D721Med (cell line): ENCODE measurements at places on chromosomes 4 and X.

DNA sequence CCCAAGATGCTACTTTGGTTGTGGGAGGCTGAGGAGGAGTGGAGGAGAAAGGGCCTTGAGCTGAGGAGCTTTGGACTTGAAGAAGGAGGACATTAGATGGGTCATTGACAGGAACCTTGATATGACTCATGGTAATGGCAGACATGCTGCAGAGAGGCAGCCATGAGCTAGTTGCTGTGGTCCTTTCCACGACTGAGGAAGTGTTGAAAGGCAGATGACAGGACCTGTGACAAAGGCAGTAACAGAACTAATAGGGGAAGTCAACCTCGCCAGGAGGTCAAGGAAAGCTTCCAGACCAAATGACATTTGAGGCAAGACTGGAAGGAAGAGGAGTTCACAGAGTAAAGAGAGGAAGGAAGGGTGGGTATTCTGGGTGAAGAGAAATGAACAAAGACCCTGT lies 7.6 kb upstream of the XPNPEP2 start:
- no peak for DNase-seq

DNA sequence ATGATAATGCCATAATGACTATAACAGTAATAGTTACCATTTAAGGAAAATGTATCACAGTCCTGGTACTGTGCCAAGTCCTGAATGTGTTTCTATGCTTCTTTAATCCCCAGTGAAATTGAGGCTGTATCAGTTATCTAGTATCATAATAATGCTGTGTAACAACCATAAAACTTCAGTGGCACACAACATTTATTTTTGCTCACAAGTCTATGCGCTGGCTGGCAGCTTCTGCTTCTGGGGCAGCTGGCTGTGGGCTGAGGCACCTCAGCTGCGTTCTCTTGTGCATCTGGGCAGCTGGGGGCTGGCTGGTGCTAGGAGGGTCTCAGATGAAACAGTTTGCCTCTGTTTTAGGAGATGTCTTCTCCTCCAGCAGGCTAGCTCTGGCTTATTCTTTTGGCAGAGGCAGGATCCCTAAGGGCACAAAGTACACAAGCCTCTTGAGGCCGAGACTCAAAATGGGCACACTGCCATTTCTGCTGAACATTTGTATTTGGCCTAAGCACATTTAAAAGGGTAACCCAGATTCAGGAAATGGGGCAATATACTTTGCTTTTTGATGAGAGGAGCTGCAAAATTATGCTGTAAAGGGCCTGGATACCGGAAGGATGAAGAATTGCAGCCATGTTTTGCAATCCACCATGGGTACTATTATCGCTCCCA lies 62.6 kb upstream of the DHX15 start:
- no peak for DNase-seq

- no peak for DNase-seq
These were observed 30.8 kb upstream of the C1GALT1C1 start for GRCh38 chrX:120660637-120661036.

GRCh38 chrX:47217121-47217851 lies 1.2 kb upstream of the CDK16 start:
- DNase-seq: no peak

GRCh38 chr4:67397031-67397430 lies 148.3 kb downstream of the CENPC start:
- DNase-seq: no peak

DNA sequence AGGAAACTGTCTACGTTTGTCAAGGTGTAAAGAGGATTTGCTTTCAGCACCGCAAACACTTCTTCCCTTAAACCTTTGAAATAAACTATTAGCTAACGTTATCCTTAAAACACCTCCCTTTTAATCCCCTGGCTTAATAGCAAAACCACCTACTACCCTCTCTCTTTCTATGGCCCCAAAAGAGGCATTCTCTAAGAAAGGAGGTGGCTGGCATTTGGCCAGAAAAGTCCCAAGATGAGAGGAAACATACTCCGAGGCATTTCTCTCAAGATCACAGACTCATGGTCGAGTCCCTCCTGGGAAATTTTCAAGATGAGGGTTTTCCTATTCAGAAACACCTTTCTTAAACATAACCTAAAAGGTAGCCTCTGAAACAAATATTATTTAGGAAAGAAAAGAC lies 60.6 kb upstream of the VCX3B start:
- DNase-seq: no peak

GRCh38 chr4:44772340-44772739 lies 46.0 kb upstream of the GNPDA2 start:
- DNase-seq: no peak

GRCh38 chr4:119746951-119747350 lies 118.3 kb upstream of the PDE5A start:
- DNase-seq: no peak

DNA sequence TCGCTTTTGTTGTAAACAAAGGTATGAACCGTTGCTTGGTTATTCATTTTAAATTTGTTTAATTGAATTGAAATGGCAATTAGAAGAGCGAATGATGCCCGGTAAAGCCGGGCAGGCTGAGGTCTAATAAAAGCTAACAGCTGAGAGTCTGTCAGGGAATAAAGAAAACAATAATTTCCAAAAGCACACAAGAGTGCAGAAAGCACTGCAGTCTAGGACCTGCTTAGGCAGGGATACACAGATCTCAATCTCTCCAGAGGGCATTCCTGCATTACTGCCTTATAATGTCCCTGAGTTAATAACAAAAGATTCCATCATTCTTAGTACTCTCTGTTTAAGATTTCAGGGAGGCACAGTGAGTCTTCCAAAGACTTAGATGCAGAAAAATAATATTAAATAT lies 27.6 kb upstream of the EMCN start:
- DNase-seq: no peak

DNA sequence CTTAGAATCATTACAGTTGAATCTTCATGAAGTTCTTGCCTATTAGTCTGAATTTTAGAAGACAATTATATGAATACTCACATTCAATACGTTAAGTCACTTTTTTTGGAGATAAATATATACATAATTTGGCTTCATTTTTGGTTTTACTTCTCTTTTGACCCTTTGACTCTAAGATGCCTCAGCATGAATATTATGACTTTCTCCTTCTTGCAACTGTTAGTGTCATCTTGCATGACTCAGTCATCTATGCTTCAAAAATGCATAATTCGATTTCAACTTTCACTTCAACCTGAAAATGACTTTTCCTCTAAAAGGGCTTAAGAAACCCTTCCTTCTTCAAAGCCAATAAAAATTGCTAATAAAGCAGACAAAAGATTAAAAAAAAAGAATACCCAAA lies 1427.5 kb downstream of the ADGRL3 start:
- no peak for DNase-seq

DNA sequence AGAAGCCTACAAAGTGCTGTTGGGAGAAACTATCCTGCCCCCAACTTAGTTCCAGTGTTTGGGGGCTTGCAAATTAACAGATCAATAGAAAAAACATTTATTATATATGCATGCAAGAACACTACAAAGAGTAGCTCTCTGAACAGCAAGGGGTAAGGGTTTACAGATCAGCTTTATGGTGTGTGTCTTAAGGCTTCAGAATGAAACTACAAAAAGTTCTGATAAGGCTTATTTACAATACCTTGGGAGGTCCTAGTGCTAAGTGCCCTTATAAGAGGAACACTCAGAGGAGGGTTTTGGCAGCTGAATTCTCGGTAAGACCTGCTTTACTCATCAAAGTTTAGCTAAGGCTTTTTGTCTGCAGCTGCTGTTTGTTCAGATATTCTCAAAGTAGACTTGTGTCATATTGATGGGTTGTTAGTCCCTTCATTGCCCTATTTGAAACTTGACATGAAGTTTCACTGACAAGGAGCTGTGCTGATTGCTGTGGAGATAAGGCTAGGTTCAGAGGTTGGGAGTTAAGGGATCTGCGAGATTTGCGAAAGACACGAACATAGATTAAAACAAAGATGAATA lies 7.7 kb downstream of the ERVMER34-1 start:
- no peak for DNase-seq

- DNase-seq: no peak
These were observed 4.5 kb downstream of the HHIP start for GRCh38 chr4:144650311-144651005.

- DNase-seq: no peak
These were observed 289.2 kb downstream of the FBXW7 start for GRCh38 chr4:152246659-152247058.

DNA sequence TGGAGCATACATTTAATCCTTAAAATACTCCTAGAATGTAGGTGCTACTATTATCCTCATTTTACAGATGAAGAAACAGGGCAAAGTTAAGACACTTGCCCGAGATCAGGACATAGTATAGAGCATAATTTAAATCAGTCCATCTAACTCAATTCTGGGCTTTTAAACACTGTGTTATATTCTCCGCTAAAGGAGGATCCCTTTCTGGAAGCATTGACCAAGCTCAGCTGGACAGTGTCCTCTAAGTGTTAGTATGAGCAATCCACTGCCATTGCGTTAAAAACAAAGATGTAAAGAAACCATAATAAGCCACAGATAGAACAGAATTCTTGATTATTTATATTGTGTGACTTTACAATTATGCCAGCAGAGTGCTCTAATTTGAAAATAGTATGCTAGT lies 207.0 kb downstream of the ARHGAP24 start:
- DNase-seq: no peak

GRCh38 chrX:148133105-148133725 lies 152.1 kb downstream of the FMR1NB start:
- no peak for DNase-seq

DNA sequence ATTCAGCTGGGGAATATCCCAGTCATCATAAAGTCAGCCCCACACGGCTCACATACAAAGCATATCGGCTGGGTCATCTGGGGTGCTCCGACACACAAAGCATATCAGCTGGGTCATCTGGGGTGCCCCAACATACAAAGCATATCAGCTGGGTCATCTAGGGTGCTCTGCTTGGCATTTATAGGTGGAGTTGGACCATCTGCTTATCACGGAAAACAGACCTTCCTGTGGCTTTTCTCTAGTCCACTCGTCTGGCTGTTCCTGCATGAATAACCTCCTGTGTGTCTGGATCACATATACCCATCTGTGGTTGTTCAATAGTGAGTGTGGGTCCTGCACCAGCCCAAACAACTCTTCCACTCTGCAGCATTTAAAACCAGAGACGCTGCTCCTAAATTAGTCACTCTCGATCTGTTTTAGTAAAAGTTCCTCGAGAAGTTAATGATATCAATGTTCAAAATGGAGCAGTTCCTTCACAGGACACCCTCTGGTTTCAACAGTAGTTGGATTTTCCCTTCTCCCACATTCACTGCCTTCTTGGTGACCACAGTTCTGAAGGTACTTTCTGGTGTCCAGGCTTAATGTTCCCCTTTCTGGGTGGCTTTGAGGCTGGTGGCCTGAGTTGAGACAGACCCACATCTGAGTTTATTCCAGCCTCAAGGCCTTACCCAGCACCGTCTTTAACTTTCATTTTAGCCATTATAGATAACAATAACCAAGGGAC lies 70.0 kb upstream of the FRG1 start:
- no peak for DNase-seq

DNA sequence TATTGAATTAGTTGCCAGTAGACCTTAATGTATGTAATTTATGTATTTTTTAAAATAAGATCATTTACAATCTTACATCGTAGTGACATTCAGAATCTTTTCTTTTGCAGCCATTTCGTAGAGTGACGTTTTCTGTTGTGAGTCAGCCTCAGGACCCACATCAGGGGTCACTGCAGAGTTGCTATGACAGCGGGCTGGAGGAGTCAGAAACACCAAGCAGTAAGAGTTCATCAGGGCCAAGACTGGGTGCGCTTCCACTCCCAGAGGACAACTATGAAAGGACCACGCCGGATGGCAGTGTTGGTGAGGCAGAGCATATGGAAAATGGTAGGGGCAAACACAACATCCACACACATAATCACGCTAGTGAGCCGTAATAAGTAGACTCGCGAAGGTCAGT lies 199.9 kb downstream of the PCDH7 start:
- no peak for DNase-seq

DNA sequence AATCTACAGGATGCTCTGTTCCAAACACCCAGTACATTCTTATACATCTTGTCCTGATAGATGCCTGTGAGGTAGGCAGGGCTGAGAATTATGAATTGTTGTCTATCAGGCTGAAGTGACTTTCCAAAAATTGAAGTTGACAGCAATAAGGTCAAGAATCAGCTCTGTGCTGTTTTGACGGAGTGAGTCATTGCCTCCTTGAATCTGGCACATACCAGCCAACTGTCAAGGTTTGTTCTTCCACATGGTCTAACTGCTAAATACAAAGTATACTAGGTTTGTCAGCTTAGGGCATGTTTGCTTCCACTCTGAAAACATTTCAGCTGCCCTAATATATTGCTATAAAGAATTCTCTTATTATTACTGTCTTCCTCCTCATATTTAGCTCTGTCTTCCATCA lies 32.3 kb downstream of the SH3RF1 start:
- DNase-seq: no peak

DNA sequence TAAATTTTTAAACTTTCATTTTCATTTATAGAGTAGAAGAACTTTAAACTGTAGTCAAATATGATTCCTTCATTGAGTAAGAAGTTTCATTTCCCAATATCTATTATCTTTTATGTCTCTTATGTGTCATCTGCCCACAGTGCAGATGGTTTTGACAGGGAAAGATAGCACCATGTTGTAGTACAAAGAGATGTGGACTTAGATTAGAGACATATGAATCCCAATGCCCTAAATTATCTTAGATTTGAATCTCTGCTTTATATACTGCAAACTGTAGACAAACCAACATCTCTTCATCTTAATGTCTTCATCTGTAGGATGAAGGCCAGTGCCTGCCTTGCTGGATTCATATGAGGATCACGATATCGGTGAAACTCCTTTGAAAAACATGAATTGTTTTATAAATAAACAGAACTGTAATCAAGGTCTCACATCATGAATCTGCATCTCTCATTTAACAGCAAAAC lies 217.5 kb downstream of the BANK1 start:
- DNase-seq: no peak

DNA sequence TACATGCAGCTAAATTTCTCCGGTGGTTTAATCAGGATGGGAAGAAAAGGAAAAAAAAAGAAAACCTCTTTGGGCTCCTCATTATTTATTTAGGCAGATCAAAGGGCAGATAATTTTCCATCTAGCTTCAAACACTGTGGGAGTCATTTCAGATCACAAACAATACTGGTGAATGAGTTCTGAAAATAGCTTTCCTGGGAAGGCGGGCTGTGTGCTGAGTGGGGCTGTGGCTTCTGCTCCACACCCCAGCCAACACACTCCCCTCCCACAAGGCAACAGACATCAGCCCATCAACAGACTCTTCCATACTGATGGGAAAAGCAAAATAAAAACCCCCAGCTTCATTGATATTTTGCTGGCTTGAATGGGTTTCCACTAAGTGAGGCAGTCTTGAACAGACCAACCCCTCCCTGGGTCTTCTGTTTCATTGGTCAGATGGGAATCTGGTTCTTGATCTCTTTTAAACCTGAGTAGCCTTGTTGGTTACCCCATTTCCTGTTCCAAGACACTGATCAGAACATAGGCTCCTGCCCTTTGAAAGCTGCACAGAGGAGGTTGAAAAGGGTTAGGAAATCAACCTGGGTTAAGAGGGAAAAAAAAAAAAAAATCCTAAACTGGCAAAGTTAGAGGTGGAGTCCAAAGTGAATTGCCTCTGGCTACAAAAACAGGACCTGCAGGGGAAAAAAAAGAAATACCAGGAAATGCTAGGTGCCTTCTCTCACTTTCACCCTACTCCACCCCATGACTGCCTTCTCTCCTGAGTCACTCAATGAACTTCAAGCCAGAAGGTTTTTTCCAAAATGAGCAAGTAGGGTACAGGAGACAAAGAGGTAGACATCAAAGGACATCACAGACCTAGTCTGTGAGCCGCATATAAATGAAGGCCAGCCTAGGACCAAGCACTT lies 20.0 kb downstream of the AMOT start:
- no peak for DNase-seq
